ENCODE measurements at places on chromosomes 1 and 21. TPM values are rescaled to one million over a fixed set of nuclear protein-coding genes. Genes with fewer than 3 reads are reported as not detected.

SHISA4 gene
- total RNA-seq = 48.0 TPM

HHAT gene
- total RNA-seq = 4.6 TPM

C8B gene
- not detected for total RNA-seq

NHLH1 gene
- 0.23 TPM for total RNA-seq

CBS gene
- 51.9 TPM for total RNA-seq

RUNX3 gene
- 0.23 TPM for total RNA-seq

DTL gene
- total RNA-seq = 5.5 TPM

CBR1 gene
- 34.1 TPM for total RNA-seq

GDAP2 gene
- 49.1 TPM for total RNA-seq

SYPL2 gene
- not detected for total RNA-seq

CA6 gene
- total RNA-seq = not detected

ZYG11A gene
- 0.92 TPM for total RNA-seq

OPTC gene
- not detected for total RNA-seq

KCNE2 gene
- 0.23 TPM for total RNA-seq

CD84 gene
- 4.4 TPM for total RNA-seq

OR10T2 gene
- not detected for total RNA-seq

CELA2B gene
- total RNA-seq = not detected

ZFP69B gene
- 10.6 TPM for total RNA-seq

STIL gene
- total RNA-seq = 8.1 TPM

GPX7 gene
- 27.2 TPM for total RNA-seq

OR14K1 gene
- total RNA-seq = not detected

CADM3 gene
- total RNA-seq = 134 TPM

WDR64 gene
- total RNA-seq = not detected

NBPF20 gene
- 9.2 TPM for total RNA-seq

MASP2 gene
- total RNA-seq = not detected

ACTA1 gene
- total RNA-seq = 0.23 TPM

KLHDC8A gene
- total RNA-seq = 28.8 TPM
